ENCODE measurements at places on chromosomes 7 and 10.
A peak's percentile ranks its signal among the peaks of the same experiment; 100 is the strongest.

GRCh38 chr10:122656308-122656705 is 43.3 kb downstream of the C10orf120 start:
- no peak for DNase-seq

DNA sequence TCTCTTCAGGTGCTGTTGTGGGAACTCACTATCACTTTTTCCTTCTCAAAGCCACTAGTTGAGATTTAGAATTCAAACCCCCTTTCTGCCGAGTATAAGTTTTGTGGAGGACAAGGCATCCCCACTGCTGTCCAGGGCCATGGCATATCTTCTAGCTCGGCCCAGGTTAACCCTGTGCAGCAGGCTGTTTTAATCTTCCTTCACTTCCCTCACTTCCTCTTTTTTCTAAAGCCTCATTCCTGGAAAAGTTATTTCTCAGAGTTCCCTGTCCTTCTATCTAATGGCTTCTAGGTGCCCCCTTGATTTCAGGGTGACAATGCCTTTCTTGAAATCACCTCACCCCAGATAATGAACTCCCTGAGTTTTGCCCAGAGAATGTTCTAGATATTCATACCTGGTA is 222.3 kb downstream of the SNX10 start:
- no peak for DNase-seq

- no peak for DNase-seq
Measured at GRCh38 chr10:11249808-11250195, 232.1 kb downstream of the CELF2 start.

- no peak for DNase-seq
Measured at GRCh38 chr10:60549686-60550085, 160.0 kb upstream of the ANK3 start.

DNA sequence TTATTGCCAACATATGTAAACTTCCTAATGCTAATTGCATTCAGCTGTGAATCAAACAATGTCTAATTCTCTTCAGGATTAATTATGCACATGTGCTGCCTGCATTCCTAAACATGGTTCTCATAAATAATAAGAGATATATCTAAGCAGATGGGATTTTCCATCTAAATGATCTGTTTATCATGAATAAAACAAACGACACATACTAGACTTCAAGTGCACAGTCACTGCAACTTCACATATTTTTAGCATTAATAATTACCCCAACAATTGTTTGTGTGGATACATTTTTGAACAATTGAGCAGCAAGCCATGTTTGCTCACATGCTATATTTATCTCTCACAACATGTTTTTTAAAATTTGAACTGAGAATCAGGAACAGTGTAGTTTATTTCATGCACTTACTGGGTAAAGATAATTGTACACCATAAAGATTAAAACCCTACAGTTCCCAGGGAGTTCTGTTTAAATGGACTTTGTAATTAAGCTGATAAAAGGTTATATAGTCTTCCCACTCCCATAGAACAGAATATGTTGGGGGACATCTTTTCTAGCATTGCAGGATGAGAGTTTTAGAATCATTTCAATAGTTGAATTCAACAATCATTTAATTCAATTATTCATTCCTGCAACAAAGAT is 378.5 kb downstream of the MDFIC start:
- DNase-seq, result peak; percentile 70

DNA sequence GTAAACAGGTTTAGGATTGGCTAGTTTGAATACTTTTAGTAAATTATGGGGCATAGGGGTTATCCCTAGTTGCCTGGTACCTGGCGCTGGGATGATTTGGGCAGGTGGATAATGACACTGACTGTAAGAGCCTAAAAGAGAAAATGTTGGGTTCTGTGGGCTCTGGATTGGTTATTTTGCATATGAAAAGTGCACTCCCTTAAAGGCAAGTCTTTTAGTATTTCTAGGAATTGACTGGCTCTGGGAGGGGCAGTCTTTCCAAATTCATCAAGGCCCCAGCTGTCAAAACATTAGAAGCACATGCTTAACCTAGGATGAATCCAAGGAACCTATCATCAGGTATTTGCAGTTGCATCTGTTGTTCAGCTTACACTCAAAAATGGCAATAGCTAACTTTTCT is 454.6 kb upstream of the SORCS1 start:
- DNase-seq, result no peak

GRCh38 chr7:151381098-151381347 is 28.8 kb downstream of the WDR86 start:
- DNase-seq, result no peak

- peak; percentile 14 for DNase-seq
Measured at GRCh38 chr7:135768467-135768866, 19.9 kb upstream of the FAM180A start.

GRCh38 chr10:132173185-132173584 is 13.6 kb upstream of the DPYSL4 start:
- DNase-seq, result no peak

GRCh38 chr7:92621561-92622023 is 31.4 kb upstream of the FAM133B start:
- DNase-seq, result no peak

DNA sequence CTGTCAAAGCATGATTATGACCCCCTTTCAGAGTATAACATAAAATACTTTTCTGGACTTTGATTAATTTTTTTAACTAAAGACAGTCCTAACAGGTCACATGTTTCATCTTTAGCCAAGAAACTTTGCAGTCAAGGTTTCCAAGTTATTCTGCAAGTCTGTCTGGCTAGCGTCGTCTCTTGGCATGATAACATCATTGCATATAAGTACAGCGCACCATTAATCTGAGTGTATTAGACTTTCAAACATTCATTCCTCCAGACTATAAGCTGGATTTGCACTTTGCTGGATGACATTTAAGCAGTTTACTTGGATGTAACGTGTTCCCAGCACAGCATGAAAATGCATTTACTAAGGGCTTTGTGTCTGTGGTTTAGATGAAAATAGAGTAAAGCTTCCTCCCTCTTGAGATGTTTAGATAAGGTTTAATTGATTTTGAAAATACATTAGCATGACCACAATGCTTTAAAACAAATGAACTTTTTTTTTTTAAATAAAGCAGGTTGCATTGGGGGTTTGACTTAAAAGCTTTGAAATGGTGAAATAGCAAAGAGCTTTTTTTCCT is 349.0 kb upstream of the MTPN start:
- no peak for DNase-seq

DNA sequence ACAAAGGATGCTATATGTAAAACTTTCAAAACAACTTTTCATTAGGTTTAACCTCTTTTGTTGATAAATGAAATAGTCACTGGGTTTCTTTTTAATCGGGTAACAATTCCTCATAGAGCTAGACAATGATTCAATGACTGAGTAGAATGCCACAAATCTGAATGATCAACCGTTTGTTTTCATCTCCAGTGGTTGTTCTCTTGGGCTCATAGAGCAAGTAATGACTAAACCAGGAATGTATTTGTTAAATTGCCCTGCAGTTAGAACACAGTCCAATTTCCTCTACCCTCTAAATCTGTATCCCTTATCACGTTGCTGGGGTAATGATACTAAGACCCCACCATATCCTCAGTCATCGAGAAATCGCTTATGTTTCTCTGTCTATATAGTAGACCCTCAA is 40.0 kb downstream of the CNNM1 start:
- no peak for DNase-seq

All from fibroblast of gingiva (primary cell).